Aorta (tissue), 5 donors: ENCODE measurements at places on chromosomes 2 and 18. TPM values are rescaled to one million over a fixed set of nuclear protein-coding genes. Genes with fewer than 3 reads are reported as not detected.

The CNTNAP5 gene
- not detected for polyA plus RNA-seq

The SLC14A1 gene
- 33.6 TPM for polyA plus RNA-seq

The TMEM200C gene
- 0.03 TPM for polyA plus RNA-seq

GRCh38 chr18:9133225-9133624 lies 3.4 kb upstream of the ANKRD12 start:
- DNase-seq, result no peak

The C1GALT1C1L gene
- 1.4 TPM for polyA plus RNA-seq

- DNase-seq, result no peak
Observed at GRCh38 chr2:189659734-189660133, 1.5 kb upstream of the ASNSD1 start.

DNA sequence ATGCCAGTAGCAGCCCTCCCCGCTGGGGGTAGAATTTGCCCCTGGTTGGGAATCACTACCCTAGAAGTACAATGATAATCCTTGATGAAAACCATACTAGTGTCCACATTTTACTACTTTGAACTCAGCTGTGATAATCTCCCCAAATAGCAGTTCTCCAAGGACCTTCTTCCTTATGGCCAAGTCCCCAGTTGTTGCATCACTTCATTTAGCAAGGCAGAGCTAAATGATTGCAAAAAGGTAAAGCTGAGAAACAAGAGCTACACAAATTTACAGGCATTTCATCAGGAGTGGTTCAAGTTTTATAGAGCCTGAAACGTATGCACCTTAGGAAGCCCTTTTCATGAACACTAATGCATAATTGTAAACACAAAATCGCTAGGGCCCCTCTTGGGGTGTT lies 44.9 kb upstream of the REL start:
- DNase-seq, result no peak

The SCN9A gene
- 0.51 TPM for polyA plus RNA-seq
